ENCODE measurements at places on chromosomes 3 and 15.

GRCh38 chr3:14719006-14719405 lies 44.1 kb downstream of the C3orf20 start:
- DNase-seq: no peak

DNA sequence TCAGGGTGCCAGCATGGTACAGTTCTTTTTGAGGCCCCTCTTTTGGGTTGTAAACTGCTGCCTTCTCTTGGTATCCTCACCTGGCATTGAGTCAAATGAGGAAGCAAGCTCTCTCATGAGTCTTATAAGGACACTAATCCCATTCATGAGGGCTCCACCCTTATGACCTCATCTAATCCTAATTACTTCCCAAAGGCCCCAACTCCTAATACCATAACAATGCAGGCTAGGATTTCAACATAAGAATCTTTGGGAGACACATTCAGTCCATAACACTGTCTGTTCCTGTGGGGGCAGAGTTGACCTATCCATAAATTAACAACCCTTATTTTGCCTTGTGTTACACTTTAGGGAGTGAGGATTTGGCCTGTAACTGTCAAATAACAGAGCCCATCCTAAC lies 278.3 kb downstream of the LRTM1 start:
- no peak for DNase-seq

DNA sequence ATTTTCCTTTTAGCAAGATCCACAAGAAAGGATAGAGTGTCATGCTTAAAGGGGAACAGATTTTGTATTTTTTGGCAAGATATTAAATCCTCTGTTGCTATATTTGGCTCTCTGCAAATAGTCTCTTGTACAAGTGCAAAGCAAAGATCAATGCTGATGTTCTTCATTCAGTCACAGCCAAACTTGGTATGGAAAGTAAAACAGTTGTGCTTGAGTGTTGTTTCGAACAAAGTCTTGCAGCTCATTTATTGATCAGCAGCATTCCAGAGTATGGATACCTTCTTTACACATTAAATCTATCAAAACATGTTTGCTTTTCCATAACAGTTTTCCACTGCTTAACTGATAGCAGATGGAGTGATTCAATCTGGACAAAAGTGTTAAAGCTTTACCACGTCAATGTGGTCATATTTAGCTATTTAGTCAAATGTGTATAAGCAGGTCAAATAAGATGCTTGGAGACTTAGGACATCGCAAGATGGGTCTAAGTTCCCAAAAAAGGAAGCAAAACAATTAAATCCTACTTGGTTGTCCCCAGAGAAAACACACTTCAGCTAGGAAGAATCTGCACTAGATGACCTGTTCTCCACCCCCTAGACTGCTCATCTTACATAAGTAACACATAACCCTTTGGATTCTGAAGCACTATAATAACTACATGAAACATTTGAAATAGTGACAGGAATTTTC lies 52.4 kb downstream of the VGLL3 start:
- peak; percentile 74 for DNase-seq

- DNase-seq: no peak
Measured at GRCh38 chr15:26126070-26126469, 262.9 kb upstream of the ATP10A start.

- DNase-seq: peak; percentile 44
Measured at GRCh38 chr3:133895208-133896001, at the start of gene RAB6B. Gene RAB6B, minus strand, starts transcription at chr3:133895882. Its CDS starts 416 bp downstream, at chr3:133895466.

GRCh38 chr3:76917436-76917835 lies 122.5 kb upstream of the ROBO2 start:
- no peak for DNase-seq

- DNase-seq: no peak
Measured at GRCh38 chr3:175865724-175866123, 1006.6 kb downstream of the NAALADL2 start.

DNA sequence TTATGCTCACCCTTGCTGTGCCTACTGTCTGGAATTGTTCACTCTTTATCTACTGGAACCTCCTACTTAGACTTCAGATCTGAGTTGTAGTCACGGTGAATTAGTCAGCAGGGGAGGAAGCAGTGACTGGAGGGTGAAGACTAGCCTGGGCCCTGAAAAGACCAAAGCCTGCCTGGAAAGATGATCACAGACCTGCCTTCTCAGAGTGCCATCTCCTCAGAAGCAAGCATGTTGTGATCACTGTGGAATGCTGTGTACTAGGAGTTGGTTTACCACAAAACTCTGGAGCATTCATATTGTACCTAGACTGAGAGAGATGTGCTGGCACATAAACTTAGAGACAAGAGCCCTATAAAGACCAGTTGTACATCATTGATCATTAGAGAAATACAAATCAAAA lies 100.7 kb upstream of the SCN10A start:
- DNase-seq: peak; percentile 27

- DNase-seq: peak; percentile 95
Measured at GRCh38 chr15:37100109-37100965, at the start of gene MEIS2. Gene MEIS2, minus strand, starts transcription at chr15:37100549. Its CDS starts 1,083 bp downstream, at chr15:37099466.

DNA sequence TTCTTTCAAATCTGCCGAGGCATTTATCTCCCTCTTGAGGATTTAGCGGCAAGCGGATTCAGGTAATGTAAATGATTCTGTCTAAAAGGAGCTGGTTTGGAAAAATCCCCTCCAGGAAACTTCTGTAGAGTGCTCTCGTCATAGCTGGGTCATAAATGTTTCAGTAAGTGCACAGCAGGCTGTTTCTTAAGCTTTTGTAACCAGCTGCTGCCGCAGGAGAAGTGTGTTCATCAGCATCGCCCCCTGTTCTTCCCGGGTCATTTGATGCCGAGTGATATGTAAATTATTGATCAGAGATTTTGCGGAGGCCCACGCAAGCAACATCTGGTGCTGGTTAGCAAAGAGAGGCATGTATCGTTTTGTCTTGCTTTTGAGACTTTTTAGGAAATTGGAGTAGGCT lies 53.1 kb downstream of the DNASE1L3 start:
- no peak for DNase-seq

DNA sequence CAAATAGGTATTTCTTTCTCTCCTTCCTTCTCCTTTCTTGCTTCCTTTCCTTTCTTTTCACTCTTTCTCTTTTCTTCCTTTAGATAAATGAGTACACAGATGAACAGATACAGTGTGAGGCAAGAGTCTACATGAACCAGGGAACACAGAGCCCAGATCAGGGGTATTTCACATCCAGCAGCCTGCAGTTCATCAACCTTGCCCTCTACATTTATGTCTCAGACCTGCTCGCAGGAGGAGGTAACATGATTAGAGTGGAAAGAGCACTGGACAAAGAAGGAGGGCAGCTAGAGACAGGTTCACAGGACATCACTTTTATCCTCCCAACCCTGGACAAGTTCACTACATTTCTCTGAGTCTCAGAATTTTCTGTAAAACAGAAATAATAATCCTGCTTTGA lies 773.1 kb downstream of the NTRK3 start:
- DNase-seq: no peak

DNA sequence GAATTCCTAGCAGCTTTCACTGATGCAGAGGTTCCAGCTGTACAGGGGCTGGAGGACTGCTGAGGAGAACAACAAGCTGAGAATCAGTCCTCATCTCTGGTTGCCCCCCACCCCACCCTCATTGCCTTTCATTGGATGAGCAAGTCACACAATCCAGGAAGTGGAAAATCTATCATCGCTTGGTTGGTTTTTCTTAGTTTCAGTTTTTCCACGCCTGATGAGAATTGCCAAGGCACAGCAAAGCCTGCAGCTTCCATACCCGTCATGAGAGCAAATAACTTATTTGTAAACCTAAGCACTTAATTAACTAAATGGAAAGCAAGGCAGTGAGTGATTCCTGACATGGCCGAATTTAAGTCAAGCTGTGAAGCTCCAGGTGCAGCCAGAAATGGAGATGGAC lies 21.4 kb upstream of the LIPC start:
- DNase-seq: peak; percentile 19

- DNase-seq: peak; percentile 58
Measured at GRCh38 chr3:125067225-125067624, 11.4 kb upstream of the HEG1 start.
